ENCODE measurements at places on chromosomes 13 and 19.

DNA sequence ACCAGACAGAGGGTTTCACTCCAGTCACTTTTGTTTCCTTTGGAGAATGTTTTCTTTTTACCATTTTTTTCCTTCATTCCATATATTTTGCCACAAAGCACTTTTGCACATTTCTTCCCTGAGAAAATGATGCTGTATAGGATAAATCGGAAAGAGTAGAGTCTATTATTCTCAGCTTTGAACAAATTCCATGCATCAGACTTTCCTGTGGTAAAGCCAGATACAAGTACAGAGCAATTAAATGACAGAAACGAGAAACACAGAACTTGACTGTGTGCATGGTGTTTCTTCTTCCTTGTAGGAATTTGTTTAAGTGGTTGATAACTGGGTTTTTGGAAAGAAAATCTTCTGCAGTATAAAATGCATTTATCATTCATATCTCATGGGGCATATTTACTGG, 107.4 kb upstream of the CSNK1A1L start:
- no peak for DNase-seq

GRCh38 chr19:35908973-35909683, 1.0 kb upstream of the TYROBP start:
- DNase-seq: no peak

- no peak for DNase-seq
Observed at GRCh38 chr13:101019126-101019525, 344.5 kb upstream of the TMTC4 start.

GRCh38 chr19:35882114-35882832, 13.9 kb downstream of the APLP1 start:
- no peak for DNase-seq

GRCh38 chr13:28129911-28130693, 8.2 kb upstream of the PAN3 start:
- no peak for DNase-seq

DNA sequence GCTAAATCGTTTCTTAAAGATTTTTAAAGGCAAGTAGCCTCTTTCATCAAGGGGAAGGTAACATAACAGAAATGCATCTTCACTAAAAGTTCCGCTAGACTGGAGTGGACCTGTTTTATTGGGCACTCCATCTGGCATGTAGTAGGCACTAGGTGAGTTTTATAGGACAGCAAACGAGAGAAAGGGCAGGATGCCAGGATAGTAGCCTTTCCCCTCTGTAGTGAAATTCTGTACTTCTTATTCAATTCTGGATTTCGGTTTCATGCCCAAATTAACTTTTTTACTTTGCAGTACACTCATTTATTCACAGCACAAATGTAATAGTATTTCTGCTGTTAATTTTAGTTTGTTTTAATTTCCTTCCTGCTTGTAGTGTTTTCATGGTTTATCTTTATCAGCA, 45.2 kb downstream of the GPR180 start:
- no peak for DNase-seq

GRCh38 chr19:49879243-49879963, 1.9 kb downstream of the TBC1D17 start:
- DNase-seq: no peak

- DNase-seq: no peak
Observed at GRCh38 chr19:44725684-44726083, 22.8 kb upstream of the BCL3 start.

GRCh38 chr13:99743094-99743493, 228.5 kb downstream of the ZIC5 start:
- DNase-seq: no peak
